ENCODE measurements at places on chromosomes 12 and 14.

GRCh38 chr14:72851635-72852034, 42.3 kb downstream of the DPF3 start:
- no peak for DNase-seq

DNA sequence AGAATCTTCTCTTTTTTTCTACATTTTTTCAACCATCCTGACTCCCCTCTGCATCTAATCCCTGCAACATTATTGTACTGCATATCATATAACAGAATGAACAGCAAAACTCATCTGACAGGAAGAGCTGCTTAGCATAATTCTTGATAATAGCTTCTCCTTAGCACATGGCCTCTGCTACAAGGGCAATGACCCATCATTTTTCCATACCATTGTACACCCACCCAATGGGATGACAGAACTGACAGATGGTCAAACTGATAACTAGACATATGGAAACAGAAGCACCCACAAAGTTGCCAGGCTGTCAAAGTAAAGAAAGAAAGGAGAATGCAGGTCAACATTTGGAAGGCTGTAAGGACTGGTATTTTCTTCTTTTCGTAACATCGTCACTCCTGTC, 390.4 kb upstream of the USP15 start:
- DNase-seq = no peak

GRCh38 chr14:74141703-74142102, 56.9 kb downstream of the LIN52 start:
- DNase-seq = no peak

DNA sequence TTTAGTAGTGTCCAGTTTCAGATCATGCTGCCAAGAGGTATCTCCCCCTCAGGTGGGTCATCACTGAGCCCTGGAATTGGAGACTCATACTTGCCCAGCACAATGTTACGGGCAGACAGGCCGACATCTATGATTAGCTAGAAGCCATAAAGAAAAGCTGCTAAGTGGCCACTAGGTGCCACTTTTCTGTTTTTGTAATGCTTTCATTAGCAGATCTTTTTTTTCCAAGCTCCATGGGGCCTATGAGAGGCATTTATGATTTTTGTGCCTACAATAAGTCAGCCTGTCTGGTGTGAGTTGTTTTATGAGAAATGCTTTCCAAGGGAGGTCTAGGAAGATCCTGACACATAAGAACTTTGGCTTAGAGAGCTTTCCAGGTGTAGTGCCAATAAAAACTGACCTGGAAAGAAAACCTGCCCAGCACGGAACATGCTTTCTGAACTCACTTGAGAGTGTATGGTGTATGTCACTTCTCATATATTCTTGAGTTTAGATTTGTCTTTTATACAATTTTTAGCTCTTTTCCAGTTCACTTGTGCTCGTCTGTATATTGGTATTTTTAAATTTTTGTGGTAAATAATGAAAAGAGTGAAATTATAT, 21.8 kb upstream of the SMCO2 start:
- DNase-seq = no peak

GRCh38 chr12:128133321-128134073, 133.5 kb upstream of the TMEM132C start:
- no peak for DNase-seq

GRCh38 chr12:47777741-47778558, 4.9 kb downstream of the SLC48A1 start:
- no peak for DNase-seq

- DNase-seq = no peak
These were observed 2.3 kb downstream of the LTBP2 start for GRCh38 chr14:74609721-74610120.

DNA sequence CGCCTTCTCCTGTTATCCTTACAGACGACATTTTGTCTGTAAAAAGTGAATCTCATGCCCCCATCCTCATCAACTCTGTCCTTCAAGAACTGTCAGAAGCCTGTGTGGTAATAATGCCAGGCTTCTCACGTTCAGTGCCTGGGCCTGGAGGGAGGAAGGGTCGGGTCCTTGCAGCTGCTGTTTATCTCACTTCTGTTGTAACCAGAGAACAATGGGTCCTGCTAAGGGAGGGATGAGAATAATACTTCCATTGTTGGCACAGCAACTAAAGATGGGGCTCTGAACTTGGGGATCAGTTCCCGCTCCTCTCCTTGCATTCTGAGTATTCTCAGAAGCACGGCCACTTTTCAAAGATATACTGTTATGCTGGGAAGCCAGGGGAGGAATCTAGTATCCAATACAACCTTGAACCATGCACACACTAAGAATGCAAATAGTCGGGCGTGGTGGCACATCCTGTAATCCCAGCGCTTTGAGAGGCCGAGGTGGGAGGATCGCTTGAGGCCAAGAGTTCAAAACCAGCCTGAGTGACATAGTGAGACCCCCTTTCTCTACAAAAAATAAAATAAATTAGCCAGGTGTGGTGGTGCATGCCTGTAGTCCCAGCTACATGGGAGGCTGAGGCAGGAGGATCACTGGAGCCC, 38.8 kb upstream of the NINJ2 start:
- no peak for DNase-seq

GRCh38 chr12:69998011-69998410, 173.0 kb downstream of the MYRFL start:
- DNase-seq = no peak

DNA sequence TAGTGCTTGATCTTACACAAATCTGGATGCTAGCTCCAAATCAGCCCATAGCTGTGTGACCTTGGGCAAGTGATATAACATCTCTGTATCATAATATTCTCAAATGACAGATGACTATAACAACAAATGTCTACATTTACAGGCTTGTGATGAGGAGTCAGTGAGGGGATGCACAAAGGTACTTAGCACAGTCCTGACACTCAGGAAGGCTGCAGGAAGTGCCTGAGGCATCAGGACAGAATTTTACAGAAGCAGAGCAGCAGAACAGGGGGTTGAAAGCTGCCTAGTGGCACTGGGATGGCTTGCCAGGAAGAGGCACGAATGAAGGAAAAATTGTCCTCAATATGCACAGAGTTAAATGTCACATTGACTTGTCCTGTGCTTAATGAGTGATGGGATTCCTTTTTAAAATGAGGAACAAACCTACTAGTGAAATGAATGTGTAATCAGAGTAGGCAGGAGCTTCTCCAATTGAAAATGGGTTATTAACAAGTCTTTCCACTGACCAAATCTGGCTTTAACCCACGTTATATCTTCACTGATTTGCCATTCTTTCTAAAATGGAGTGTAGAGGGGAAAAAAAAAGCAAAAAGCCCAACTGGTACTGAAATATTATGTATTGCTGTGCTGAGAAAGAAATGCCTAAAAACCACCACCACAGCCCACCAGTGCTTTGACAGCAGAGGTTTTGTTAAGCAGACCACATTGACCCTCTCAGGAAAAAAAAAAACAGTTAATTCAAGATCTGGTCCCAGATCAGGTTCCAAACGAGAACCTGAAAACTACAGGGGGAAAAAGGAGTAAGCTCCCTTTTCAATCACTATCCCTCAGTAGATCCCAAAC, 11.6 kb downstream of the BTG1 start:
- no peak for DNase-seq

DNA sequence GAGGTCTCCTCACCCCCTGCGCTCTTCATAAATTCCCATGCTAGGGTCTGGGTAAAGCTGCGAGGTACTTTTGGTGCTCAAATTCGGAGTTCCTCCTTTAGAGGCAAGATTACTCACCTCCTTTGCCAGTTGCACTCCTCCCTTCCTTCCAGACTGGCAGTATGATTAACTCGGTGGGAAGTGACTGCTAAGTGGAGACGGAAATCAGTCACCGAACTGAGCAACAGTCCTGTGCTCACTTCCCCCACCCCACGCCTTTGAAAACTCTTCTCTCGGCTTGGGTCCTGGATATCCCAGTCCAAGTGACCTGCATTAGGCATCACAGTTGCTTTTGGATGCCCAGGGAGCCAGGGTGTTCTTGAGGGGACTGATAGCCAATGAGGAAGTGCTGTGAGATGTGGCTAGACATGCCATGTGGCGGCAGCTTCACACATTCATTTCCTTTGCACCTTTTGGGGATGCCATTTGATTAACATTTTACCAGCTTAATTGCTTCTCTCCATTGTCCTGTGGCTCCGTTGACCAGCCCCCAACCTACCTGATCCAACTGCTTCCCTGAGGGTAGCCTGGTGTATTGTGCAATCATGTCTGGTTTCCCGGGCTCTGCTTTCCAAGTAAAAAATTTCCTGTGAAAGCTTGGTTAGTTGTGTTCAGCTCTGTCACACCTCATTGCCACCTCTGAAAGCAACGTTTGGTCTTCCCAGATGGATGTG, 840 bp downstream of the PNP start:
- no peak for DNase-seq

GRCh38 chr14:75547552-75548250, 25.4 kb downstream of the BATF start:
- no peak for DNase-seq

- DNase-seq = no peak
These were observed 45.7 kb upstream of the CLMN start for GRCh38 chr14:95365401-95365800.

GRCh38 chr12:110677982-110678381, 10.9 kb downstream of the HVCN1 start:
- DNase-seq = no peak

DNA sequence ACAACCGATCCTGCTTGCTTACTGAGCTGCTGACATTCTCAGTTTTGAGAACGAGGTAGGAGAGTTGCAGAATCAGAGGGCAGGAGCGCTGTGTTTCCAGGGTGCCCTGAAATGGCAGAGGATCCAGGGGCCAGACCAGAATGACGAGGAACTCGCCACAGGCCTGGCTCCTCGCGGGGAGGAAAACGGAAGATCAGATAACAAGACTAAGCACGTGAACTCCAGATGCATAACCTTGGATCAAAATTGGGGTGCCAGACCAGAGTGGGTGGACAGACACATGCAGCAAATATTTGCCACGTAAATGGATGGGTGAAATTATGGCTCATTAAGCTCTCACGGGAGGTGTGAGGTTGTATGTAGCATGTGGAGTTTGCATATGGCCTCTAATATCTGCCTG, 46.5 kb downstream of the ELK3 start:
- no peak for DNase-seq

- no peak for DNase-seq
These were observed 432 bp downstream of the C14orf93 start for GRCh38 chr14:23009483-23009938.

- no peak for DNase-seq
These were observed 22.5 kb downstream of the PAPLN start for GRCh38 chr14:73259837-73260236.

DNA sequence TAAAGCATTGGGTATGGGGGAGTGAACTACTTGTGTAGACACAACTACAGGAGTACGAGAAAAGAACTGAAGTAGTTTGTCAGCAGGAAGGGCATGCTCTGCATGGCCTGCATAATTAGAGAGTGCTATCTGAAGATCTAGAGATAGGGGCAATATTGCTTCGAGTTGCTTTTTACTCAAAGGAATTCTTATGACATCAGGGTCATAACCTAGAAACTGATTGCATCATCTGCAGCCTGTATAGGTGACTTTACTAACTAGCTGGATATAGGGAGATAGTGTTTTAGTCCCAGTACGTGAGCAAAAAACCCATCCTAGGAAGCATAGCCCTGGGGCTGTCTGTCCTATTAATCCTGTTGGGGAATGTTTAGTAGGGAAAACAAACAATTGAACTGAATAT, 39.8 kb downstream of the TMTC3 start:
- DNase-seq = no peak

DNA sequence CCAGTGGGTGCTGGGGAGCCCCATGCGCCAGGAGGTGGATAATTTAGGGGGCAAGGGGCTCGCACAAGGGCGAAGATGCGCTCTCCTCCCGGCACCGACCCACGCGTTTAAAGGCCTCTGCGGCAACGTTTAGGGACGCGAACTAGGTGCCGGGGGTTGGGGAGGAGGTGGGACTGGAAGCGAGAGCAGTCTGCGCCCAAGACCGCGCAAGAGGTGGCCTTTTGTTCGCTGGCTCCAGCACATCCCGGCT, 1.3 kb downstream of the SLC38A1 start:
- no peak for DNase-seq

DNA sequence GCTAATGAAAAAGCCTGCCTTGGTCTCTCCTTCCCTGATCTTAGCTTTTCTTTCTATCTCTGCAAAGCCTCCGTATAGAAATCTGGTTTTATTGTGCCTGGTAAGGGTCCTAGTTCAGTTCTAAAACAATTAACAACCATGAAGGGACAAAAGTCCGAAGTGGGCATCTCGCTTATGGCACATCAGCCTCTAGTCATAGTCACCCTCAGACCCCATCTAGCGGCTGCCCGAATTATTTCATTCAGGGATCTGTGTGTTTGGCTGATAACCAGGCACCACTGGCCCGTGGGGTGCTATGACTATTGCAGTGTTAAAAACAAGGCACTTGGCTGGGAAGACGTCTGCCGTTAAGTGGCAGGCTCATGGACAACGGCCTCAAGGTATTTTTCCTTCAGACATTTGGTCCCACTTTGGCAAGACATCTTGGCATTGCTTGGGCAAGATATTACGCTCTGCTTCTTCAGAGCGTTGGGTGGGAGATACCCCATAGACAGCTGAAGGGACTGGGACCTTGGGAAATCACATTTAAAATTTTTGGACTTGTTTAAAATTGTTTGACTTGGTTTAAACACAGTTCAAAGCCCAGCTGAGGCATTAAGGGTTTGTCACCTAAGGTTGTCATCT, 87.1 kb downstream of the SINHCAF start:
- DNase-seq = peak; percentile 73

GRCh38 chr12:115473257-115473956, 789.4 kb upstream of the TBX3 start:
- DNase-seq = no peak

- DNase-seq = no peak
These were observed 13.7 kb downstream of the ARID2 start for GRCh38 chr12:45743247-45743646.

DNA sequence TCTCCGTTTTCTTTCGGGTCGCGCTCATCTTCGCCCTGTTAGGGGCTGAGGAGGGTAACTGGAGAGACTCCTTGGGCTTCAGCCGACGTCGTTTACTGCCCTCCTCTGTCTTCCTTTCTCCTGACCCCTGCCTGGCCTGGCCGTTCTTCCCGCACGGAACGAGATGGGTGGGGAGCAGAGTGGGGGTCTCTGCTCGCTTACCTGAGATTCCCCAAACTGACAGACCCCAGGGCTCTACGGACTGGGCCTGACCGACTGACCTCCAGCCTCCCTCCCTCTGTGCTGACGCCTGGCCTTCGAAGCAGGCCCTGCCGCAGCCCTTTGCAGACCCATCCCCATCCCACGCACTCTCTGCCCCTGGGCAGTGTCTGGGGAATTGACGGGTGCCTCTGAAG, 439 bp downstream of the GOLGA5 start:
- DNase-seq = no peak

DNA sequence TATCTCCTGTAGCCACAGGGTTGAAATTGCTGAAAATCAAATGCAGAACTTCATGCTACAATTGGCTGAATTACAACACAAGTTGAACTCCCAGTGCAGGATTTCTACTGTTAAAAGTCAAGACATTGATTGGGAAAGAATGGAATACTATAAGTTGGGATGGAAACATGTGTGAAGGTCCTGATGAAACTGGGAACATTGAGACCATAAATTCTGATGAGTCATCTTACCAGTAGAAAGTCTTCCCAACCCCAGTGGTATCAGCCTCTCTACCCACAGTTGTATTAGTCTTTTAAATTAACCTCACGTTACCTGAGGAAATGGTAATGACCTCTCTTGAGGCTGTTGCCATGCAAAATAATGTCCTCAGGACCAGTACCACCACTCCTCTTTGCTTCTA, 27.4 kb upstream of the DYRK2 start:
- DNase-seq = no peak

- DNase-seq = no peak
These were observed 154.3 kb downstream of the STXBP6 start for GRCh38 chr14:24895622-24896021.

- no peak for DNase-seq
These were observed 39.6 kb upstream of the LIN7A start for GRCh38 chr12:80977346-80977745.
